ENCODE measurements at places on chromosomes 13 and 19.

GRCh38 chr13:40102854-40103253 is 447.4 kb downstream of the COG6 start:
- no peak for DNase-seq

GRCh38 chr19:45881082-45881908 is 4.6 kb downstream of the IRF2BP1 start:
- DNase-seq, result no peak

DNA sequence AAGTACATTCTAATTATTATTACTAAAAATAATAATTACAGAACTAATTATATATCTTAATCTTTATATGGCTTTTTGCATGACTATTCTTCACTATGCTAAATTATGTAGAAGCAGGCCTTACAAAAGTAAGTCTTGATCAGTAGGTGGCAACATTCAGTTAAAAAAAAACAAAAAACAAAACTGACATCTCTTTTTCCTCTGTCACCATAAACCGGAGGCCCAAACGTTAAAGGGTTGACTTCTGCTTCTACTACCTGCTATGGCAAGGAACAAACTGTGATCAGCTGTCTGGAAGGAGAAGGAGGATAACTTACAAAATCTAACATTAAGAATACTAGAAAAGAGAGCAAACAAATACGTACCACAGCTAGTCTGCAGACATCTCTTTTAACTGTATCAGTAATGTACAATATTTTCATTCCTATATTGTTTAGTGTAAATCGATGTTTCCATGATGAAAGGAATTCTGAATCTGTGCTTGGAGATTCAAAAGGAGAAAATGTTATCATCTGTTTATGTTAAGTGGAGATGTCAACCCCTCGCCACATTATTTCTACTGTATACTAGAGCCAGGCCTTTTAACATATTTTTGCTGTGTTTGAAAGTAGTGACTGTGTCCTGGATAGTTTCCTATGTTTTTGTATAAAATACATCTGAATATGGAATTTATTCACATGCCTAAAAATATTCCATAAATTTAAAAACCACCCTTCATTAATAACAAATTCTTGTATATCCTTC is 1525.4 kb downstream of the SLITRK1 start:
- no peak for DNase-seq

DNA sequence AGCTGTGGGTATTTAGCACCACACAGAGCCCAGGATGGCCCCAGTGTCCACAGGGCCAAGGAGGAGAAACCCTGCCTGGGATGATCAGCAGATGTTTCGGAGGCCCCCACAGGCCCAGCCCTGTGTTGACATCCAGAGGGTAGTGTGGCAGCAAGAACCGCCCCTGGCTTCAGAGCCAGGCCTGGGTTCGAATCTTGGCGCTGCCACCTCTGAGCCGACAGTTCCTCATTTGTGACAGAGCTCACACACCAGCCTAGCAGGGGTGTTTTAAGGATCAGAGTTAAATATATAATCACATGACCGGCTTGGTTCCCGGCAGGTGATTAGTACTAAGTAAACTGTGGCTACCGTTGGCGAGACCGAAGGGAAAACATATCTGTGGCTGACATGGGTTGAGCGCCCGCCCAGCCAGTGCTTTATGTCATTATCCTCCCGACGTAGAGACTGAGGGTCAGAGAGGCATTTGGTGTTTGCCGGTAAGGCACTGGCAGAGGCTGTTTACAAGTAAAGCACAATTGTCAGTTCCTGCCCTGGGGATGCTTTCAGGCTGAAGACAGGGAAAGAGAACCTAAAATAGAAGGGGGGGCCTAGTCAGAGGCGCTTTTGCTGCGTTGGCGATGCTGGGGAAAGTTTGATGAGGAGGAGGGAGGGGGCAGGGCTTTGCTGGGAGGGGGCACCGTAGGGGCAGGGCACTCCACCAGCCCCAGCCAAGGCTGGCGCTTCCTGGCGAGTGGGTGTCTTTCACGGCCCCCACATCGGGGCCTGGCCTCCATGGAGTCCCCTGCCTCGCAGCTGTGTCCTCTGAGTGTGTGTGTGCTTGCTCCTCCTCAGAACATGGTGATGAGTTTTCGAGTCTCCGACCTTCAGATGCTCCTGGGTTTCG is 4.8 kb downstream of the PIAS4 start:
- DNase-seq, result peak; percentile 14

- DNase-seq, result no peak
Observed at GRCh38 chr13:74865656-74866055, 616.3 kb downstream of the TBC1D4 start.

GRCh38 chr13:25752957-25753551 is 298.8 kb downstream of the SHISA2 start:
- no peak for DNase-seq

DNA sequence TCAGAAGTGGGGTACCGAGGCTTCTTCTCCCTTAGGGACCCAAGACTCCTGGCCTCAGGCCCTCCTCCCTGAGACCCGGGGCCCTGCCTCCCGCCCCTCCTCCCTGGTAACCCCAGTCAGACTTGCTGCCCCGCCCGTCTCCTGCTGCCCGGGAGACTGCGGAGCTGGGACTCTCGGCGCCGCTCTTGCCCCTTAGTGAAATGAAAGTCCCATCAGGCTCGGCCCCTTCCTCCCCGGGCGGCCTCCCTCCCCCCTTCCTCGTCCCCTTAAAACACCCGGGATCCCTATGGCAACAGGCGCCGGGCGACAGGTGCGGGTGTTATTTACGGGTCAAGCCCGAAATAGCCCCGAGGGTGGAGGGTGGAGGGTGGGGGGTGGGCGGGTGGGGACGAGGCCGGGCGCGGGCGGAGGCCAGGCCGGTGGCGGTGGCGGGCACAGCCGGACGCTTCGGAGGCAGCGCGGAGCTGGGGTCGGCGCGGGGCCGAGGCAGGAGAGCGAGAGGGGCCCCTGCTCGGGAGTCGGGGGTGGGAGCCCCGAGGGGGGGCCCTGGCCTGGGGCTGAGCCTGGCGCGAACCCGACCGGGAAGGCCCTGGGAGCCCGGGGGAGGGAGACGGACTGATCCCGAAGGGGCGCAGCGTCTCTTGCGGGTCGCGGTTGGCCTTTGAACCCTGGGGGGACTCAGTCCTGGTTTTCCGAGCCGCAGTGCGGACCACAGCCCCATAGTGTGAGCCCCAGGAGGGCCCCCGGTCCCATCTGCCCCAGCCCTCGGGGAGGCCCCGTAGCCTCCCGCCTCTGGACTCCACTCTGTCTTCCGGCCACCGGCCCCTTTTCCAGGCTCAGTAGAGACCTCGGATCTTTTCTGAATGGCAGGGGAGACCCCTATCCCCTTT is at the start of gene CACNG6:
CACNG6 (plus strand) TSS at position 414 of the 890 bp plus-strand sequence. CDS start 1,241 bp downstream, outside the sequence.
- DNase-seq, result peak; percentile 75

DNA sequence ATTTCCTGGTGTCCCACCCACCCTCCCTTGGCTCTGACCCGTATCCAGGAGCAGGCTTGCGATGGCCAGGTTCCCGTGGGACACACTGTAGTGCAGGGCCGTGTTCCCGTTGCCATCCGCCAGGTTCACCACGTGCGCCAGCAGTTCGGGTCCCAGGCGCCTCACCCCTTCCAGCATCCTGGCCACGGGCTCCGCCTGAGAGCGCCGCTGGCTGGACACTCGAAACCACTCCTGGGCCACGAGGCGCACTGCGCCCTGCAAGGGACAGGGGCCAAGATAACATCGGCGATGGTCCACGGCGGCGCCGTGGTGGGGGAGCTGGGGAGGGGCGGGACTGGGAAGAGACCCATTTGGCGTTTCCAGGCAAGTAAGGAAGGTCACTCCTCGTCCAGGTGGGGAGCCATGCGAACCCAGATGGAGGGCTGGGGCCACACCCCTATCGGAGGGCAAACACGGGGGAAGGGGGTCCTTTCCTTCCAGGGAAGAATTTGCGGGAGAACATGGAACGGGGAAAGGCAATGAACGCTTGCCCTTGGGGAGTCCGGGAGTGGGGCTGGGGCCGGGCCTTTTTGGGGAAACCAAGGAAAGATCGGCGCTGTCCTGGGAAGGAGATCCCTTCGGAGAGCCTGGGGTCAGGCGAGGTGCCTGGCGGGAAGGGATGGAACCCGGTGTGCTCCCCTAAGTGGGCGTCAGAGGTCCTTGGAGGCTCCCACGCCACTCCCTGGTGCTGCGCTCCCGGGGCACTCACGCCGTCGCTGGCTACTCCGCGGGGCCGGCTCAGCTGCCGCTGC is 9.9 kb downstream of the KANK3 start:
- DNase-seq, result no peak

- no peak for DNase-seq
Observed at GRCh38 chr19:14120497-14120780, 2.9 kb upstream of the PRKACA start.

GRCh38 chr13:53382008-53382407 is 353.4 kb downstream of the OLFM4 start:
- no peak for DNase-seq

GRCh38 chr19:31838163-31838815 is 489.1 kb upstream of the TSHZ3 start:
- no peak for DNase-seq

GRCh38 chr19:30149300-30149699 is 207.3 kb downstream of the URI1 start:
- DNase-seq, result no peak

- DNase-seq, result no peak
Observed at GRCh38 chr19:33639035-33639681, 17.4 kb downstream of the CHST8 start.

DNA sequence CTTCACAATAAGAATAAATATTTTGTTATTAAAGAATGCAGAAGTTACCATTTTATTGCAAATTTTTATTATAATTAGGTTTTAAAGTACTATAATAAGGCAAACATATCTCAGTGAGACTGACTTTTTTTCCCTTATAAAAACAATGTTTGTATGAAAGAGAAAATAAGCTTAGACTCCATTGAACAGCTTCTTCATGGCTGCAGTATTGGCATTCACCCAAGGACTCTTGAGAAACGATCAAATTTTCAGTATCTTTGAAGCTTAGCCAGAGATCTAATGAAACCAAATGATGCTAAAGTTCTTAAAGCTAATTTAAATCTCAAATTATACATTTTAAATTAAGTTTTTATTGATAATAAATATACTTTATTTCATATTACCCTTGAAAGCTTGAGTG is 128.3 kb downstream of the GGACT start:
- DNase-seq, result no peak

- DNase-seq, result no peak
Observed at GRCh38 chr19:34313188-34313587, 51.8 kb upstream of the GPI start.

GRCh38 chr13:68588623-68589022 is 1358.5 kb upstream of the PCDH9 start:
- DNase-seq, result no peak

GRCh38 chr13:45133396-45134118 is 13.2 kb downstream of the GTF2F2 start:
- no peak for DNase-seq

GRCh38 chr13:80386002-80386401 is 45.1 kb upstream of the SPRY2 start:
- no peak for DNase-seq

GRCh38 chr19:49807058-49807903 is 5.8 kb downstream of the FUZ start:
- no peak for DNase-seq

DNA sequence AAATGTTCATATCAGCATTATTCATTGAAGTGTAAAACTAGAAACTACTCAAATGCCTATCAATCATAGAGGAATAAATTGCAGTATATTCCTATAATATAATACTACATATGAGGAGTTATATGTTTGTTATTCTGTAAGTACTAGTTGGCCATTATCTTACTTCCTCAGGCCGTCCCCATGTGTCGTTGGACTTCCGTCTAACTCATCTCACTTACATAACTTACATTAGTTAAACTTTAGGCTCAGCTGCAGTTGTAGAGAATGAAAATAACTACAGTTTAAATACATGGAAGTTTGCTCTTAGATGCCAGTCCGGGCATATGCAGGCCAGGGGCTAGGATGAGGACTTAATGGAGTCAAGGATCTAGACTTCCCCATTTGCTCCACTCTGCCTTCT is 8.6 kb upstream of the EPSTI1 start:
- DNase-seq, result no peak

DNA sequence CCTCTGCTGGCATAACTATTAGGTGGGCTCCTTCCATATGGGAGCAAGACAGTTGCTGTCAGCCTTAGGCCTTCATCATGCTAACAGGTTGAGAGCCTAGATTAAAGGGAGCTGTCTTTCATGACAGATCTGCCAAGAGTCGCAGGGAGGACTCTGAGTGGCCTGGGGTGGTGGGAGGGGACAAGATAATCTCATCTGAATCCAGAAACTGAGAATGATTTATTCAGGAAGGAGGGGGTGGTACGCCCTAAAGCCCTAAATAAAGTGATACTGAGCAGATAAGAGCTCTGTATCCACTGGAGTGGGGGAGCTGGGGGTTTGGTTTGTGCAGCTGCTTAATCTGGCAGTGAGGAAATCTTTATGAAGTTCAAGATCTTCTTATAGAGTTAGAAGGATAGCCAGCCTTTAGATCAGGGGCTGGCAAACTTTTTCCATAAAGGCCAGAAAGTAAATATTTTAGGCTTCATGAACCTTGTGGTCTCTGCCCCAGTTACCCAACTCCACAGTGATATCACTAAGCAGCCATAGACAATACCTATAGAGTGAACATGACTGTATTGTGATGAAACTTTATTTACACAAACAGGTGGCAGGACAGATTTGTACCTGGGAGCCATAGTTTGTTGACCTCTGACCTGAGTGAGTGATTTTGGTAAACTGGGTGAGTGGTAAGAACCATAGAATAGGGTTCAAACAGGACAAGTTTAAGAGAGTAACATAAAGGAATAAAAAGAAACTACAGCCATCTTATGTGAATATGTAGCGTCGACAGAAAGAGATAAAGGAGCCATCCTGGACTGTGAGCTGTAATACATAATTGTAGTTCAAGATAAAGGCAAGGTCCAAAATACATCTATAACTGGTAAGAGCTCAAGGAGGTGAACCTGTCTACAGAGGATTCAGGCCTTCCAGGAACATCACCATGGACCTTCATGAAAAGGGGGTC is 9.8 kb upstream of the STK24 start:
- no peak for DNase-seq

DNA sequence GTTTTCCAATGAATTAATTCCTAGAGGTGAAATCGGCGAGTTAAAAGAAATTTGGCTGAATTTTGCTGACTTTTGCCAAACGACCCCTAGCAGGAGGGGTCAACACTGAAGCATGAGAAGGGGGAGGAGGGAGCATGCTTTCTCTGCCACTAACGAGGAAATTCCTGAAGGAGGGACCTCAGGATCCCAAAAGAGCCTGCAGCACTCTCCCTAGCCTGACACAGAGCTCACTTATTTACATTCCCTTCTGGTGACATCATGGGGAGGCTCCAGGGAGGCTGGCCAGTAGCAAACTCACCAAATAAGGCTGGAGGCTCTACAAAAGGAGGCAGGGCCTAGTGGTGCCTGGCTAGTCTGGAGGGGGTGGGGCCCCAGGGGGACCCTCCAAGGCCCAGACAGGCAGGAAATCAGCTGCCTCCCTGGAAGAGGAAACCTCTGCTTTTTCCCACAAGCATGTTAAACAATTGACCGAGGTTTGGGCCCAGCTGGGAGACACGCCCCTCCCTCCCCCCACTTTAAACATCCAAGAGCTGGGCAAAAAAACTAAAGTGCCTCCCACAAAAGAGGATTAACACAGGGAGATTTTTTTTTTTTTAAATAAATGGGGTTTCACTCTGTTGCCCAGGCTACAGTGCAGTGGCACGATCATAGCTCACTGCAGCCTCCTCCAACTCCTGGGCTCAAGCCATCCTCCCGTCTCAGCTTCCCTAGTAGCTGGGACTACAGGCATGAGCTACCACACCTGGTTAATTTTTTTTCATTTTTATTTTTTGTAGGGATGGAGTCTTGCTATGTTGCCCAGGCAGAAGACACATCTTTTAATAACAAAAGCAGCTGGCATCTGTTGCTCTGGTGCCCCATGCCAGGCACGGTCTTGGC is 2.1 kb downstream of the DAPK3 start:
- peak; percentile 77 for DNase-seq

Measured in 8988T (cell line).